NCI-H2081 (cell line): ENCODE measurements at places on chromosomes 5 and 9.

DNA sequence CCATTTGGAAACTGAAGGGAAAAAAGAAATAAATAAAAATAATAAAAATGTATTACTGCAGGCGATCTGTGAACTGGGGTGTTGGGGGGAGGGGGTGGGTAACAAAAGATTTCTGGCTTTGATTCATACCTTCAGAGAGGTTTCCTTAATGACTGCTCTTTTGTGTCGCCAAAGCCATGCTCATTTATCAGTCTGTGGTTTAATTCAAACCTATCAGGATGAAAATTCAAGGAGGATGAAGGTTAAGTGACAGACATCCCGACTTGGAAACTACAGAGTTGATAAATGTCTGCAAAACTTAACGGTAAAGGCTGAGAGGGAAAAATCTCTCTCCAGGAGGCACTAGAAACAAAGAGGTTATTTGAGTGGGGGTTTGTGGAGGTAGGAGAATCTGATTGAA is 278.2 kb downstream of the PSAT1 start:
- no peak for DNase-seq

DNA sequence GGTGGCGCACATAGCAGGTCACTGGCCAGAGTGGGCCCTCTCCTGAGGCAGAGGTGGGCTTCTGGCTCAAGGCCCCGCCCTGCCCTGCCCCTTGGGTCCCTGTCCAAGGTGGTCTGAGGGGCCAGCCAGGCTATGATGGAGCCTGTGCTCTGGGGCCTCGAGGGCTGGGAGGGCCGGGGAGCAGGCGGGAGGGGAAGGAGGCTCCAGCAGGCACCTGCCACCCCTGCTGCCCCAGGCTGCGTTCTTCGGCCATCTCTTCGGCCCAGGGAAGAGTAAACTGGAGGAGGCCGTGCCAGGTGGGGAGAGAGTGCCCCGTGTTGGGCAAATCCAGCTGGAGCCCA is 14.6 kb downstream of the FIBCD1 start:
- DNase-seq, result no peak

DNA sequence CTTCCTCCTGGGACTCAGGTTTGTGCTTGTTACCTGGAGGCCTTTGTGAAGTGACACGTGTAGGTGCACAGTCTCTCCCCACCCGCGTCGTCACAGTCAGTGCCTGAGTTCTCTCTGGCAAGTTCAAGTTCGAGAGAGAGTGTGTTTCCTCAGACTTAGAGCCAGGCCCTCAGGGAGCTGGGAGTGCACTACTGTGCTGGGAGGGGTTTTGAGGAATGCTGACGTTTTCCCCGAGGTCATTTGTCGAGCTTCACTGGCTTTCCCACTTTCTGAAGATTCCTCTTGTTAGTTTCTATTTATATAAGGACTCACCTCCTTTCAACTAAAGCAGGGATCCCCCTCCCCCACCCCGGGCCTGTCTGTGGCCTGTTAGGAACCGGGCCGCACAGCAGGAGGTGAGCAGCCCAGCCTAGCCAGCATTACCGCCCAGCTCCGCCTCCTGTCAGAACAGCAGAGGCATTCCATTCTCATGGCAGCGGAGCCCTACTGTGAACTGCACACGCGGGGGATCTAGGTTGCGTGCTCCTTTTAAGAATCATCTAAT is 209.2 kb downstream of the DIRAS2 start:
- DNase-seq, result no peak

- DNase-seq, result no peak
Observed at GRCh38 chr5:122972877-122973276, 63.6 kb downstream of the PPIC start.

- no peak for DNase-seq
Observed at GRCh38 chr5:150218693-150219035, 28.8 kb downstream of the SLC6A7 start.

- no peak for DNase-seq
Observed at GRCh38 chr5:78009937-78010527, 233.9 kb upstream of the TBCA start.

GRCh38 chr5:76863001-76863400 is 13.2 kb downstream of the S100Z start:
- no peak for DNase-seq

- no peak for DNase-seq
Observed at GRCh38 chr5:75078027-75078426, 25.7 kb upstream of the GCNT4 start.

DNA sequence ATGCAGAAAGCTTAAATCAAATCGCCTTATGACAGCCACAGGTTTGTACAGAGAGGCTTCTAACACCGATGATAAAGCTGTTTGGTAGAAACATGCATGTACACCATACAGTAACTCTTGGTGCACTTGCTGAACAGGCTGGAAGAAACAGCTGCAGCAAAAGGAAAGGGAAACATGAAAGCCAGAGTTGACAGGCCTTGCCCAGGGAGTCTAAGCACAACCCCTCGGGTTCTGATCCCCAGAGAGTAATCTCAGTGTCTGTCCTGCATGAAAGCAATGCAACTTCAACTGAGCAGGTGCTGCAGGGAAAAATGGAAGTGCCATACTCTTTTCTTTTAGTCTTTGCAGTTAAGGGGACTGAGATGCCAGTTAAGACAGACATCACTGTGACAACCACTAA is 419.9 kb downstream of the BNC2 start:
- no peak for DNase-seq

GRCh38 chr5:119596046-119596445 is 33.3 kb upstream of the FAM170A start:
- no peak for DNase-seq

- peak; percentile 33 for DNase-seq
Observed at GRCh38 chr9:113468716-113469448, 5.4 kb downstream of the RGS3 start.

DNA sequence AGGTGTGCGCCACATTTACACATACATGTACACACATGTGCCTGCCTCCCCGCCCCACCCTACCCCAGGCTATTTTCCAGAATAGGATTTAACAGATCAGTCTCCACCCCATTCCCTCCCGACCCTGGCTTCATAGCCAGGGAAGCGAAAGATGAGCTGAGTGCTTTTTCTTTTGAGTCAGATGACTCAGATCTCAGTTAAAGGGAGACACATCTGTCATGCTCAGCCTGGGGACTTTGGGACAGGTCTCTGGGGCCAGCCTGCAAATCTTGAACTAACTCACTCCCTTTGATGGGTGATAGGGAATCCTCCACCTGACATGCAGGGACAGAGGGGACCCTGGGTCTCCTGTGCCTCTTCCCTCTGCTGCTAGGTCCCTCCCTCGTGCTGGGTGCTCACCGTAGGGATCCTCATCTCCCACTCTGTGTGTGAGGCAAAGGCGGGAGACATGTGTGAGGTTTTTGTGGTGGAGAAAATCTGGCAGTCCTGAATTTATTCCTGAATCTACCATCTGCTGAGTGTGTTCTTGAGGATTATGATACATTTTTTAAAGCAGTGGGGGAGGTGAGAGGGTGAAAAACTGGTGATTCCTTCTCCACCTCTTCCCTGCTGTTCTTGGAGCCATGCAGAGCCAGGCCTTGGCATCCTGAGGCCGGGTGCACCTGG is 37.7 kb downstream of the NEUROG1 start:
- no peak for DNase-seq
